ENCODE measurements at places on chromosomes 2 and 18.

- DNase-seq, result no peak
These were observed 167.5 kb upstream of the PID1 start for GRCh38 chr2:229438430-229439159.

- DNase-seq, result no peak
These were observed 684.4 kb upstream of the SYT4 start for GRCh38 chr18:43961722-43962121.

DNA sequence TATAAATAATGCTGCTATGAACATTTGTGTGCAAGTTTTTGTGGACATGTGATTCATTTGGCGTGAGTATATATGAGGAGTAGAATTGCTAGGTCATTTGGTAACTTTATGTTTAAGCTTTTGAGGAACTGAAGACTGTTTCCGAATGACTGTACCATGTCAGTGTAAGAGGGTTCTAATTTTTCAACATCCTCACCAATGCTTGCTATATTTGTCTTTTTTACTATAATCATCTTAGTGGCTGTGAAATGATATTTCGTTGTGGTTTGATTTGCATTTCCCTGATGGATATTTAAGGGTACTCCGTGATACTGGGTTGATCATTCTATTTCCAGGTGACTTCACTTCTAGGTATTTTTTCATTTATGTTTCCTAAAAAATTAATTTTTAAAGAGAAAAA, 241.1 kb downstream of the BCL2 start:
- DNase-seq, result no peak

GRCh38 chr2:234714711-234715110, 217.8 kb upstream of the ARL4C start:
- DNase-seq, result no peak

GRCh38 chr2:72157871-72158771, 10.5 kb upstream of the CYP26B1 start:
- DNase-seq, result no peak

DNA sequence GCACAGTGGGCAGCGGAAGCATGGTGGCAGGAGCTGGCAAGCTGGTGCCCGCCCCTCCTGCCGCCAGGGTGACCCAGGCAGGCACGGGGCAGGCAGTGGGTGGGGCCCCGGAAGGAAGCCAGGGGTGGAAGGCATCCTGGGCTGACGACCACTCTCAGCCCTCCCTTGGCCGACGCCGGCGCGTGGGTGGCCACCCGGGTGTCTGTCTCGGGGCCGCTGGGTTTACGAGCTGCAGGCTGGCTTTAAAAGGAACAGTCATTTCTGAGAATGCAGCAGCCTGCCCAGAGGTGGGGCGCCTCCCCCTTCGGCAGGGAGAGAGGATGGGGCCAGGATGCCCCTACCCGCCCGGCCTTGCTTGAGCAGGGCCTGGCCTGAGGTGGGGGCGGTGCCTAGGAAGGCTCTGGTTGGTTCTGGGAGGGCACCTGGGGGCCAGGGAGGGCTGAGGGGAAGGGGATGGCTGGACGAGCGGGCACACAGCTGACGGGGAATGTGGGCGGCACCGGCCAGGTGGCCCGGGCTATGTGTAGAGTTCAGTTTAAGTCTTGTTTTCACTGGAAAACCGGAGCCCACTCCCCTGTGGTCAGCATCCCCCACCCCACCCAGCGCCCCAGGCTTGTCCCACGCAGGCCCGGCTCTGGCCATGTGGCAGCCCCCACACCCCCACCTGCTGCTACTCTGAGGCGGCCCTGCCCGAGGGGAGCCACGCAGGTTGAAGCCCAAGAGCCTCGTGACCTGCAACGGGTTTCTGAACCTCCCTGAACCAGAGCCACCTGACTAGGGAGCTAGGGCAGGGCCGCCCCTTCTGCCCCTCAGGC, 6.3 kb downstream of the BOK start:
- no peak for DNase-seq

DNA sequence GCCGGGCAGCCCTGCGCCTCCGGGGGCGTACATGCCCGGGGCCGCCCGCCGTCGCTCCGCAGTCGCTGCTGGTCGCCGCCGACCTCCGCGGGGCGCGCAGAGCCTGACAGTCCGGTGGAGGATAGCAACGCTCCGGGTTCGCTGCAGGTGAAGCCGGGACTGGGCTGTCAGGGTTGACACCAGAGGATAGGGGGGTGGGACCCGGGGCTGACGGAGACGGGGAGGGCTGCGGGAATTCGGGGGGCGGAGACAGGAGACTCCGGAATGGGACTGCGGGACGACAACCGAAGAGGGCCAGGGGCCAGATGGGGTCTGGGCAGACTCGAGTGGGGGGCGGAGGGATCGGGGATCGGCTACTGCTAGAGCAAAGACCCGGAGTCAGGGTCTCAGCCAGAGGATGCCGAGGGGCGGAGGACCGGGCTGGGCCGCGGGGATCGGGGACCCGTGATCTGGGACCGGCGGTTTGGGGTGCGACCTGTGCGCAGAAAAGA, 403 bp downstream of the TMEM127 start:
- peak; percentile 27 for DNase-seq

GRCh38 chr2:156087875-156088274, 244.6 kb downstream of the NR4A2 start:
- no peak for DNase-seq

DNA sequence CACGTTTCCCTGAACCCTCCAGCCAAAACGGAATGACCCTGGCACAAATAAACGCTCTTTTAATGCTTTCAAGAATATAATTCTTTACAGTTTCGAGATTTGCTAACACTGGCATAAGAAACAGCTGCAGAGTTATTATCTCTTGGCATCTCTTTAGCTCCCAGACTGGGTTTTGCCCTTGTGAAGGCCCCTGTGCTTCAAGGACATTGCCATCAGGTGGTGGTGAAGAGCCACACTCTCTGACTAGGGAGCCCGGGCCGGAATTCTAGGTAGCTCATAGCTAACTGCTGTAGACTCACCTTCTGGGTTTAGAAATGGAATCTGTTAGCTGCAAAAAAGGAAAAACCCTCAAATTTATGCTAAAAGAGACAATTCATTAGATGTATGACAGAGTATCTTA, 13.3 kb upstream of the GALNT14 start:
- no peak for DNase-seq

GRCh38 chr2:217833439-217833838, 169.4 kb downstream of the TNS1 start:
- no peak for DNase-seq

DNA sequence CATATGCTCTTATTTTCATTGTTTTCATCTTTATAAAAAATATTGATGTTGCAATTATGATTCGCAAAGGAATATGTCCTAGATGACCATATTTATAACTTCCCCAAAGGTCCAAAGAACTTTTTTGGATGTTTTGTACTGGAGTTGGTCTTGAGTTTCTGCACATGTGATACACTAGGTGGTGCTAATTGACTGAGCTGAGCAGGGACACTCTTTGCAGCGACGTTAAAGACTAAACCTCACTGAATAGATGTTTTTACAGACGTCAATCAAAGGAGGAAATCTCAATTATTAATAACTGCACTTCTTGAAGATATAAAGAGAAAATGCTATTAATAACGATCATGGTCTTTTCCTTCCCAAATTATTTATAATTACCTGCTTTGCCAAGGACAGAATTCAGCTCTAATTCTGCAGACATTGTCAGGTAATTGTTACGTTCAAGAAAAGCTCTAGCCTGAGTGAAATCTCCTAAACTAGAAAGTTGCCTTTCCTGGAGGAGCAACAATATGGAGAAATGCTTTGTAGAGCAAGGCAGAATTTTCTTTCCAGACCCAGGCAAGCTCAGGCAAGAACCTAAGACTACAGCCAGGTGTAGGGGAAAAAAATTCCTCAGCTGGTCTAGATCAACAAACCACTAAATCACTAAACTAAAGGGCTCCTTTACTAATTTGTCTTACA, 119.3 kb upstream of the RBBP8 start:
- no peak for DNase-seq

GRCh38 chr18:33440060-33441043, at the start of gene CCDC178:
Gene CCDC178 (minus strand): TSS chr18:33440721. CDS start chr18:33412088, 28,633 bp downstream.
- DNase-seq, result no peak

DNA sequence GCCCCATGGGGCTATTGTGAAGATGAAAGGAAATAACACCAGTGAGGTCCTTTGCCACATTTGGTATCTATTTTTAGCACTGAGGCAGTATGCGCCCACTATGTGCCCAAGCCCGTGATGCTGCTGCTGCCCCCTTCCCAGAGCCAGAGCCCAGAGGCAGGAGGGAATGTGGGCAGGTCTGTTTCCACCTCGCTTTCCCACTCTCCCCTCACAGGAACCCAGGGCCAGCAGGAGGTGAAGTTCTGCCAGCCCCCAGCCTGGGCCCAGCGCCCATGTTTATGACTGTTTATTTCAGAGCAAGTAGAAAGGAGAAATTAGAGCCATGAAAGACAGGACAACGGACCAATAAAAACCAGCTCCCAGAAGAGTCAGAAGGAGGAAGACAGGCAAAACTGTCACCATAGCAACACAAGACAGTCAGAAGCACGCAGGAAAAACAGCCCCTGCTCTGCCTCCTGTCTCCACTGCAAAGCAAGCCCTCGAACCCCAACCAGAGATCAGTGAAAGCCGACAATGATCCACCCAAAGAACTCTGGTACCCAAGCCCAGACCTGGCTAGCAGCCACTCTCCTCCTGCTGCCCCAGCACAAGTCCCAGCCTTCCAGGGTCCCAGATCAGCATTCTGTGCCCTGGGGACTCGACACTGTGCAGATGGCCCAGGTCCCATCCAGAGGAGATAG, 1.4 kb downstream of the CYRIA start:
- no peak for DNase-seq

DNA sequence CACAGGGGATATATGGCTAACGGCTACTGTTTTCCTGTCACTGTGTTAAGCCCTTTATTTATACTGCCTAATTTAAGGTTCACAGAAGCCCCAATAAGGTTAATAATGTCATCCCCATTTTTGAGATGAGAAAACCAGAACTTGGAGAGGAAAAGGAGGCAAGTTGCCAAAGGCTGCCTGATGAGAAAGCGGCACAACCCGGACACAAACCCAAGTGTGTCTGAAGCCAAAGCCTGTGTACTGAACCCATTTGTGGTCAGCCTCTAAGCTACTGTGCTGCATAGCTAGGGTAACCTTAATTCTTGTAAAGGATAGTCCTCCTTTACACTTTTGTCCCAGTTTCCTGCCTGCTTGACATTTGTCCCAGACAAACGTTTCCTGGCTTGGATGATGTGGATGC, 954.7 kb upstream of the FANCL start:
- no peak for DNase-seq

- DNase-seq, result no peak
These were observed 225.4 kb downstream of the LOXHD1 start for GRCh38 chr18:46431522-46432171.
